ENCODE measurements at places on chromosomes 12 and 14.

- DNase-seq = no peak
Measured at GRCh38 chr12:109855377-109855776, 22.2 kb upstream of the TRPV4 start.

- no peak for DNase-seq
Measured at GRCh38 chr12:110039085-110039807, 9.1 kb downstream of the C12orf76 start.

GRCh38 chr14:87170179-87170578 lies 822.8 kb downstream of the GALC start:
- no peak for DNase-seq

DNA sequence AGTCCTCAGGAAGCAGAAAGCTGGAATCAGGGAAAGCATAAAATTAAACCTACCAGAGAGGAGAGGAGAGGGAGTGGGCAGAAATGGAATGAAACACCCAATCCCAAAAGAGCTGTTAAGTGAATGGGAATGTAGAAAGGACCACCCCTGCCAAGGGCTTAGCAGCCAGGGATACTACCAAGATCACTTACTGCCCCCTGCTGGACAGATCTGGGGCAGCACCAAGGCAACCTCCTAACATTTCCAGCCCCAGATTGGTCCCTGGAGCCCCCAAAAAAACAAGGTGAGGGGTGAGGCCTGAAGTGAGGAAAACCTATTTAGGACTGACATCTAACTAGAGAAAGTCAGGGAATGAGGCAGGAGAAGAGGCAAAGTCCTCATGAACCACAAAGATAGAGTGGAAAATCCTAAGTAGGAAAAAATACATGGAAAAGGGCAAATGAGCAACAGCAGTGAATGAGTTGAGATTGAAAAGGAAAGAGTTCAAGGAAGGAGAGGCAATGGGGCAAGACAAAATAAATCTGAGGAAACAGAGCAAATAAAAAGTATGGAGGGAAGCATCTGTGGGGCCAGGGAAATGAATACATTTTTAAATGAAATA lies 11.2 kb upstream of the FKBP11 start:
- DNase-seq = peak; percentile 68

DNA sequence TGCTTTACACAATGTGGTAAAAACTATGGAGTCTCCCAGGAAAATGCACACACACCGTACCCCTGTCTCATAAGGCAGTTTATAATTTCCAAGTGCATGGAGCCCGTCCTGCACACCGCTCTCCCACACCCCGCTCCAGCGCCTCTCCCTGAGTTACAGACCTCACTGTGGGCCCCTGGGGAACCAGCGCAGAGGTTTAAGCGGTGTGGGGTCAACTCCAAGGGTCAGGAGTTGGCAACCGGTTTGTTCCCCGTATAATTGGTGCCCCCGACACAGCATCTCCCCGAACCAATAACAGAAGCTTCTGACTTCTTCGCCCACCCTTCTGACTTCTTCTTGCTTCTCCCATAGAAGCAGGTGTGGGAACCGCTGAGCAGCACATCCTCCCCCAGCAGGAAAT lies 58.4 kb upstream of the DDX11 start:
- no peak for DNase-seq

- no peak for DNase-seq
Measured at GRCh38 chr14:38208618-38209562, 1.2 kb downstream of the SSTR1 start.

DNA sequence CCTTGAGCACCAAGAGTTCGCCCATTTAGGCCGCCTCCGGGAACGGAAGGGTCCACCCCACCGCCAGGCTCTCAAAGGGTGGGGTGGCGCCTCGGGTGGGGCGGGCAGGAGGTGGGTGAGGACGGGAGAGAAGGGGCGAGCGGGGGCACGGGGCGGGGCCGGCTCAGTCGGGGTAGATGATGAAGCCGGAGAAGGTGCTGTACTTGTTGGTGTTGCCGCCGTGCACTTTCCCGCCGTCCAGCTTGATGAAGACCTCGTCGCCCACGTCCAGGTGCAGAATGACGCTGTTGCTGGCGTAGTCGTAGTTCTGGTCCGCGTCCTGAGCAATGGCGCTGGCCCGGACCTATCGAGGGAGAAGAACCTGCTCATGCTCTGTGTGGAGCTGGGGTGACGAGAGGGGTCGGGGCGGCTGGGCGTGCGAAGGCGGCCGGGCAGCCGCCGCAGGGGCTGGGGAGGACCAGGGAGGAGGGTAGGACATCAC lies 4.1 kb downstream of the C1QL4 start:
- DNase-seq = no peak

- no peak for DNase-seq
Measured at GRCh38 chr12:84043355-84043754, 869.2 kb downstream of the SLC6A15 start.

GRCh38 chr12:9707356-9707755 lies 25.5 kb downstream of the CLECL1 start:
- DNase-seq = no peak

- DNase-seq = peak; percentile 56
Measured at GRCh38 chr12:31896514-31897039, 62.6 kb upstream of the RESF1 start.

DNA sequence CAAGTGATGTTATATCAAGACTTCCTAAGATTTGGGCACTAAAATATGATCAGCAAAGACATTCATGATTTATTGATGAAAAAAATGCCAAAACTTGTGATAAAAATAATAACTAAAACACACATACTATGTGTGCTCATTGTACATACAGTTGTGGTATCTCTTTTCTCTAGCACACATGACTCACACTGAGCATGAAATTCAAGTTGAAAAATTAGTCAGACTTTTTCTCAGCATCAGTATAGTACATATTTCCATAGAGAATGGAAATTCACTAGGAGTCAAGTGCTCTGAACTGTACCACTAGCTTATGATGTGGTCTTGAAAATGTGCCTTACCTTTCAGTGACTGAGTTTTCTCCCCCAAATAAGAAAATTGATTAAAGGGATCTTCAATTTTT lies 471.8 kb upstream of the FLRT2 start:
- DNase-seq = no peak

DNA sequence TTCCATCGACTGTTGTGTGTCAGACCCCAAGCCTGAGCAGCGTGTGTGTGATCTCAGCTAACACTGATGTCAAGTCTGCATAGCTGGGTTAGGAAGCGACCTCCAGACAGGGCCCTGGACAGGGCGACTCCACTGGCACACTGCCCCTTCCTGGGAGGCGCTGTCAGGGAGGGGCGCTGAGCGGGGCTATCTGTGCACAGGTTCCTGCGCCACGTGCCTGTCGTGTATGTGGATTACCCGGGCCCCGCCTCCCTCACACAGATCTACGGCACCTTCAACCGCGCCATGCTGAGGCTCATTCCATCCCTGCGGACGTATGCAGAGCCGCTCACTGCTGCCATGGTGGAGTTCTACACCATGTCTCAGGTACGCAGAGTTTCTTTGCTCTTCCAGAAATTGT lies 53.9 kb downstream of the DYNC1H1 start:
- DNase-seq = no peak

GRCh38 chr12:57235728-57236131 lies 6.2 kb downstream of the SHMT2 start:
- no peak for DNase-seq

GRCh38 chr14:74910556-74910955 lies 12.5 kb downstream of the RPS6KL1 start:
- DNase-seq = no peak

DNA sequence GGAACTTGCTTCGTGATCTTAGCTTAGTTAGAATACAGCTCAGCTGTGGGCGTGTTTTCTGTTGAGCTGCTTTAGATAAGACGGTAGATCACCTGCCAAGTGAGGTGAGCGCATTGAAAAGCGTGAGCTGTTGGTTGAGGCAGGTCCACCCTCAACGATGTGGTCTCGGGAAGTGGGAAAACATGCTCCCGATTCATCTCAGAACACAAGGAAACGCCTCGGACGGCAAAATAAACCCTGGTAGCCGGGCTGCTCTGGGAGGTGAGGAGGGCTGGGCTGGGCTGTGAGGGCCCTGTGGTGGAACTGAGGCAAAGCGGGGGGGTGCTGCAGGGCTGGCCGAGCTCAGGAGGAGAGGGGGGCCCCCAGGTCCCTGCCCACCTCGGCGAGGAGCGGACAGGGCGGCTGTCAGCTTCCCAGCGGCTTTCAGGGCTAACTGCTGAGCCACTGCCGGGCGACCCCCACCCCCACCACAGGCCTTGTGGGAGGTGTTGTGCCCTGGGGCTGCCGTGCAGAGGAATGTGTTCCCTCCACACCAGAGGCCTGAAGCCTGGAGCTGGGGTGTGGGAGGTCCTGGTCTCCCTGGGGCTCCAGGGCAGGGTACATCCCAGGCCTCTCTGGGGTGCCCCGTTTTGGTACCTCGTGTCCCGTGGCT lies 30.7 kb downstream of the NOC4L start:
- no peak for DNase-seq

DNA sequence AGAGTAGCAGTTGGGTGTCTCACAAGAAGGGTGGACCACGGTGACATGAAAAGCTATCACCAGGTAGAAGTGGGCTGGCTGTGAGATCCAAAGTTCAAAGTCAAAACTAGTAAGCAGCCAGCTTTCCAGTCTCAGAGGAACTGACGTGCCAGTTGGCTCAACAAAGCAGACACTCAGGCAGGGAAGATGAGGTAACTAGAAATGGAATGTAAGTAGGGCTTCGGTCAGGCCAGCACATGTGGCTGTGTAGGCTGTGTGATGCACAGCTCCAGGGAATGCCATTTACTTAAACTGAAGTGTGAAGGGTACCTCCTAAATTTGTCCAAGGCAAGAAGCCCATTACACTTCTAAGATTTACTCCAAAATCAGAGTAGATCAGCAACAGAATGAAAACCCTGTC lies 43.6 kb downstream of the PTPRR start:
- DNase-seq = no peak

- DNase-seq = peak; percentile 56
Measured at GRCh38 chr12:6532051-6532926, 2.0 kb upstream of the GAPDH start.

- no peak for DNase-seq
Measured at GRCh38 chr14:31480156-31480555, 7.7 kb downstream of the GPR33 start.

GRCh38 chr12:15592934-15593333 lies 196.3 kb downstream of the EPS8 start:
- no peak for DNase-seq

DNA sequence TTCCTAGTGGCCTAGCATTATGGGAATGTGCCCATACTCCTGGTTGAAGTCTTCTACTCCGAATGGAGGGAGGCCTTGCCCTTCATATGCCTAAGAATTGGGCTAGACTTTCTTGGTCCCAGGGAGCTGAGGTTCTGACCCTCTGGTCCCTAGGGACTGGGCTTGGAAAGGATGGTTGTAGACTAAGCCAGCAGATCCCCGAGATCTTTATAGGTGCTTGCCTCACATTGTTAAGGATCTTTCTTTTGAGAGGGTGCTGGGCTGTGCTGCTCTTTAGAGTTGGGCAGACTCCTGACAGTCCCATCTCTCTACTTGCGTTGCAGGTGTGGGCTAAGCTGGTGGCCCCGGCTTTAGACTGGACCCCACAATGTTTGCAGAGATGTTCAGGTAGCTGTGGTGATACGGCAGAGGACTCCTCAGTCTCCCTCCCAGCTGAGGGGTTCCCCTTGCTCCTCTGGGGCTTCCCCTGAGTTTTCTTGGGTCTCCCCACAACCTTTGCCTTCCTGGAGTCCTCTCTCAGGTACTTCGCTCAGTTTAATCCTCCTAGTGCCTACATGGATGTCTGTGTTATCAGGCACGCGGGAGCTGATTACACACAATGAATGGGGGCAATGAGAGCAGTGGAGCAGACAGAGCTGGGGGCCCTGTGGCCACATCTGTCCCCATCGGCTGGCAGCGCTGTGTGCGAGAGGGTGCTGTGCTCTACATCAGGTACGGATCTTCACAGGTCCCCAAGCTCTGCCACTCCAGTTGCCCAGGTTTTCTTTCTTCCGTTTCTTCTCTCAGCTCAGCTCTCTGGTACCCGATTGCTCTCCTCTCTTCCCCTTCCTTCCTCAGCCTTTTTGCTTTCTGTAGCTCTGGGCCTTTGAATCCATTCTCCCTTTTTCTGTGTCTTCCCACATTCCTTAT lies 1.3 kb downstream of the MBD6 start:
- DNase-seq = no peak

DNA sequence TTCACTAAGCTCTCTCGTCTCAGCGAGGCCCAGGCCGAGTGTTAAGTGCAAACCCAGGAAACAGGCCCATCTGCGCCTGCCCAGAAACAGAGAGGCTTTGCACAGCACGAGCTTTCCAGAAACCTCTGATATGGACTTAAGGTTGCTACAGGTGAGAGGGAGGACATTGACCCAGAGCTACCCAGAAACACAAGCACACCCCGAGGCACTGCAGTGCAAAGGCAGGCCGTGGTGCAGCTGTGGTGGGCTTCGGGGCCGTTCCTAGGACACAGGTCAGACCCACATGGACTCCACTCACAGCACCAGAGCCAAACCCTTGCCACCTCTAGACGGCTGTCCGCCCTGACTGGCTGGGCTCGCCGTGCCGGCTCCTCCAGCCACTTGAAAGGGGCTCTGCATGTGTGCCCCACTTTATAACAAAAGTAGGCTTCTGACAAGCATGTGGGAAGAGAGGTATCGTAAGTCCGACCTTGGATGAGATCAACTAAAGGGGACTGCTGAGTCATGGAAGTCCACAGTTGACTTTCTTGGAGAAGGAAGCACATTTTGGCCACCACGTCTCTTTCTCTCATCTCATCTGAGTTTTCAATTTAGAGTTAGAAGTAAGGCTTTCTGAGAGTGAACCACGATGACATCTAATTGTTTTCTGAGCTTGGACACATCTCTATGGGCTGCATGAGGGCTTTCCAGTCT lies 38.2 kb downstream of the CACNA2D4 start:
- no peak for DNase-seq

DNA sequence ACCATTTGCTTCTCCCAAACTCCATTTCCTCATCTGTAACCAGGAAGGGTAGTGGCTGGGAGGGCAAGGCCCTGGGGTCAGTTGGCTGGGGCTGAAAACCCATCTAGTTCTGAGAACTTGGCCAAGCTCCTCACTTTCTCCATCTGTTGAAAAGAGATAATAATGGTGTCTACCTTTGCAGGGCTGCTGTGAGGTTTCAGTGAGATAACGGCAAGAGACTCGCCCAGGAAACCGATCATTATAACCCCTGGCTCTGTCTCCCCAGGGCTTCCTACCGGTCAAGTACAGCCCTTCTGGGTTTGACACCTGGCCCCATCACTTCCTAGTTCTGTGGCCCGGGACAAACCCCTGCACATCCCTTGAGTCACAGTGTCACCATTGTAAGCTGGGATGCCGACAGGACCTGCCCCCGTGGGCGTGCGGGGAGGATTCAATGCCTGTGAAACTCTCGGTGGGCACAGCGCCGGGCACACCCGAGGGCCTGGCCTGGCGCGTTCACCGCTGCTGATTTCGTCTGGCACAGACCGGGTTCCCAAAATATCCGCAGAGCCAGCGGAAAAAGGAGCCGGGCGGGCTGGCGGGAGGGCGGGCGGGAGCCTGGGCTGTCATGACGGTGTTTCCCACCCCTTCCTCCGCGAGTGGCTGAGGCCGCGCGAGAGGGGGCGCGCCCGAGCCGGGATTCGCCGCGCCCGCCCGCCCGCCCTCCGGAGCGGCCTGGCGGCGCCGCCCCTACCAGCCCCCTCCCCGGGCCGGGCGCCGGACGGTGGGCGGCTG lies 4.4 kb downstream of the KMT5A start:
- DNase-seq = no peak

- no peak for DNase-seq
Measured at GRCh38 chr14:85535321-85535720, 5.4 kb downstream of the FLRT2 start.

- DNase-seq = no peak
Measured at GRCh38 chr14:75461303-75461702, 33.5 kb downstream of the JDP2 start.

- no peak for DNase-seq
Measured at GRCh38 chr14:42814817-42815216, 1208.1 kb downstream of the LRFN5 start.
